ENCODE measurements at places on chromosomes 1 and 21. TPM values are rescaled to one million over a fixed set of nuclear protein-coding genes. Genes with fewer than 3 reads are reported as not detected.
A peak's percentile ranks its signal among the peaks of the same experiment; 100 is the strongest.

Gene GCSAML
- total RNA-seq = not detected

- no peak overlapping the region for H3K27ac ChIP-seq
- DNase-seq = no peak
- no peaks in the 10 kb centered on the region for H3K27me3 ChIP-seq
- H3K36me3 ChIP-seq = peaks cover 82% of the 10 kb centered on the region
- no peak overlapping the region for H3K4me3 ChIP-seq
- H3K4me1 ChIP-seq = peaks cover 16% of the 10 kb centered on the region
Observed at GRCh38 chr1:160216301-160216700, 11.1 kb downstream of the PEA15 start.

- peaks cover 29% of the 10 kb centered on the region for H3K4me1 ChIP-seq
- no peak overlapping the region for H3K27ac ChIP-seq
- DNase-seq = peak; percentile 61
- no peaks in the 10 kb centered on the region for H3K36me3 ChIP-seq
- no peak overlapping the region for H3K4me3 ChIP-seq
Observed at GRCh38 chr1:40951943-40952743, 27.4 kb upstream of the CTPS1 start.

GRCh38 chr1:207941665-207942064 lies 30.7 kb upstream of the CD34 start:
- H3K27ac ChIP-seq = no peak overlapping the region
- no peak overlapping the region for H3K4me3 ChIP-seq
- no peaks in the 10 kb centered on the region for H3K4me1 ChIP-seq
- H3K36me3 ChIP-seq = no peaks in the 10 kb centered on the region
- H3K27me3 ChIP-seq = no peaks in the 10 kb centered on the region
- DNase-seq = no peak

- no peaks in the 10 kb centered on the region for H3K27me3 ChIP-seq
- peaks cover 71% of the 10 kb centered on the region for H3K36me3 ChIP-seq
- no peak overlapping the region for H3K27ac ChIP-seq
- H3K4me1 ChIP-seq = no peaks in the 10 kb centered on the region
- H3K4me3 ChIP-seq = no peak overlapping the region
Observed at GRCh38 chr1:202944438-202944921, 13.6 kb downstream of the ADIPOR1 start.

- H3K4me1 ChIP-seq = no peaks in the 10 kb centered on the region
- H3K4me3 ChIP-seq = no peak overlapping the region
- no peaks in the 10 kb centered on the region for H3K27me3 ChIP-seq
- DNase-seq = no peak
- H3K36me3 ChIP-seq = no peaks in the 10 kb centered on the region
Observed at GRCh38 chr1:50038237-50038809, 14.6 kb upstream of the AGBL4 start.

GRCh38 chr1:174841747-174842146 lies 158.0 kb upstream of the CACYBP start:
- no peak overlapping the region for H3K4me3 ChIP-seq
- H3K4me1 ChIP-seq = no peaks in the 10 kb centered on the region
- DNase-seq = no peak
- no peaks in the 10 kb centered on the region for H3K36me3 ChIP-seq

Gene HPDL
- not detected for total RNA-seq

- no peaks in the 10 kb centered on the region for H3K36me3 ChIP-seq
- H3K4me1 ChIP-seq = no peaks in the 10 kb centered on the region
- H3K27ac ChIP-seq = no peak overlapping the region
- no peaks in the 10 kb centered on the region for H3K27me3 ChIP-seq
- no peak overlapping the region for H3K4me3 ChIP-seq
Observed at GRCh38 chr1:193514397-193514796, 328.0 kb upstream of the B3GALT2 start.

Gene NME7
- 29.5 TPM for total RNA-seq

DNA sequence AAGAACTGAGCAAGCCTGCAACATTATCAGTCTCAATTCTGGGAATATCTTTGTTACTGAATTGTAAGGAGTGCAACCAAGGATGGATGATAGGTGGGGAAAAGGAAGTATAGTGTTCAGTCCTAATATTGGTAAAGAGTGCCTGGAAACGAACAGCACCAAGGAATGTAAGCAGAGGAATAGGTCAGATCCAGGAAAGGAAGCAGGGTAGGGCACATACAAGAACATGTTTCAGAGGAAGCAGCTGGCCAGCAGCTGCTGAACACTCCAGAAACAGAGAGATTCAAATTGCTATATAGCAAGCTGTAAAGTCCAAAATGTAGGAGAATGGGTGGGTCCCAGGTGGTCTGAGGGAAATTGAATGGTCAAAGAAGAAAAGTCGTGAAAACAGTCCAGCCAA lies 37.9 kb downstream of the CRB1 start:
- no peak overlapping the region for H3K4me3 ChIP-seq
- H3K36me3 ChIP-seq = no peaks in the 10 kb centered on the region
- no peaks in the 10 kb centered on the region for H3K27me3 ChIP-seq

GRCh38 chr1:118504867-118505266 lies 319.8 kb upstream of the SPAG17 start:
- DNase-seq = no peak
- no peak overlapping the region for H3K27ac ChIP-seq
- no peaks in the 10 kb centered on the region for H3K4me1 ChIP-seq
- no peak overlapping the region for H3K4me3 ChIP-seq

Gene SPRR2E
- not detected for total RNA-seq

- H3K4me1 ChIP-seq = peaks cover 34% of the 10 kb centered on the region
- H3K27me3 ChIP-seq = no peaks in the 10 kb centered on the region
- no peaks in the 10 kb centered on the region for H3K36me3 ChIP-seq
Observed at GRCh38 chr1:39080269-39080826, 54.2 kb downstream of the NDUFS5 start.

- H3K27ac ChIP-seq = peak overlapping the region; percentile 98
- H3K27me3 ChIP-seq = no peaks in the 10 kb centered on the region
- DNase-seq = peak; percentile 55
- H3K4me1 ChIP-seq = peaks cover 54% of the 10 kb centered on the region
- no peaks in the 10 kb centered on the region for H3K36me3 ChIP-seq
- peak overlapping the region; percentile 84 for H3K4me3 ChIP-seq
Observed at GRCh38 chr1:214280386-214281020, 456 bp upstream of the SMYD2 start.

- DNase-seq = no peak
- no peaks in the 10 kb centered on the region for H3K4me1 ChIP-seq
- H3K36me3 ChIP-seq = no peaks in the 10 kb centered on the region
Observed at GRCh38 chr1:182634306-182635072, 30.3 kb upstream of the RGS16 start.

DNA sequence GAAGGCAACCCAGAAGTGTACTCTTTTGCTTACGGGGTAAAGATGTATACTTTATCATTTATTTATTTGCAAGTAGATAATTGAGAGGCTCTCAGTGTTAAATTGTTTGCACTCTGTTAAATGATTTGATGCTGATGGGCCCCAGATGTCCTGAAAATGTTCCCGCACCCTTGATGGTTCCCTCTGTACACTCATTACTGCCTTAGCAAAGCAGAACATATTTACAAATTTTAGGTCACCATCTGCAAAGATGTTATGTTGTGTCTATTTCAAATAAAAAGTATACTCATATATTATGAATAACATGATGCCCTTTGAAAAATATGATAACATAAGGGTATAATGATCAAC lies 240.5 kb upstream of the SNX7 start:
- no peak overlapping the region for H3K4me3 ChIP-seq
- no peaks in the 10 kb centered on the region for H3K36me3 ChIP-seq
- H3K27ac ChIP-seq = no peak overlapping the region
- H3K27me3 ChIP-seq = no peaks in the 10 kb centered on the region
- no peak for DNase-seq
- no peaks in the 10 kb centered on the region for H3K4me1 ChIP-seq

Gene KRTAP19-3
- not detected for total RNA-seq

DNA sequence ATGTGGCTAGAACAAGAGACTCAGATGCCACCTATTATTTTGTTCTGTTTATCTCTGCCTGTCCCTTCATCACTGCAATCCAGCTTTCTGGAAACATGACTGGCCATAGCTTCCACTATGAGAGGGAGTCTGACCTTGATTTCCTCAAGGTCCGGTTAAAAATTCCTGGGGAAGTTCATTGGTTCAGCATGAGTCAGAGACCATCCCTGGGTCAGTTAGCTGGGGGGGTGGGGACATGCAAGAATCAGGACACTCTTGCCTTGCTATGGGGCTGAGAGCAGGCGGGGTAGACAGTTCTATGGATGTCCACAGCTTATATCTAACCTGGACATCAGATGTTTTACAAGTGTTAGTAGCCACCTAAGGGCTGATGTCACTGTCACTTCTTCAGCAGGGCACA lies 81.1 kb downstream of the TENT5C start:
- H3K27ac ChIP-seq = no peak overlapping the region
- H3K27me3 ChIP-seq = no peaks in the 10 kb centered on the region
- H3K36me3 ChIP-seq = no peaks in the 10 kb centered on the region
- peak; percentile 58 for DNase-seq

DNA sequence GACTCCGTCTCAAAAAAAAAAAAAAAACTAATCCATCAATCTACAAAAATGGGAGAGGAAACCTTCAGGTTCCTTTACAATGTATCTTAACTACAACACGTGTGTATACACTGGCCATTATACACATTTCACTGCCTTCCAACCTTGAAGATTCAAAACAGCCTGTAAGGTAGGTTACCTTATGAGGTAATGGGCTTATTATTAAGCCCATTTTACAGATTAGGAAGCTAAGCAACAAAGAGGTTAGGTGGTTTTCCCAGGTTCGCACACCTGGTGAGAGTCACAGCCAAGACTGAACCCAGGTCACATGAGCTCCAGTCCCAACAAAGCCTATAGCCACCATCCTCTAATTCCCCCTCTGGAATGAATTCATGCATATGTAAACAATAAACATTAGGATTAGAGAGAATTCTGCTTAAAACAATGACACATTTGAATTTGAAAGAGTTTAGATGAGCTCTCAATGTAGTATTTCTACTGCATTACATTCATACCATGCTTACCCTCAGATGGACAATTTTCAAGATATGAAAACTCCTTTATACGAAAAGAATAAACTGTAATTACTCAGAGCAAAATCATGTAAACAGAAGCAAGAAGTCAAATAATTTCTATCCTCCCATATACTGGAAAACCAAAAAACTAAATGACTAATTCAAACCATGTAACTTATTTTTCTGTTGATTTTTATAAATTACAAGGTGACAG lies 54.8 kb downstream of the EIF4G3 start:
- H3K27me3 ChIP-seq = no peaks in the 10 kb centered on the region
- no peaks in the 10 kb centered on the region for H3K36me3 ChIP-seq
- no peak overlapping the region for H3K4me3 ChIP-seq

Gene ADAMTS4
- 0.73 TPM for total RNA-seq

Gene FCRL1
- not detected for total RNA-seq

Gene STXBP3
- 20.8 TPM for total RNA-seq

GRCh38 chr1:154972213-154972516 lies 1.6 kb upstream of the SHC1 start:
- no peak for DNase-seq
- peak overlapping the region; percentile 100 for H3K27ac ChIP-seq
- peak overlapping the region; percentile 30 for H3K4me3 ChIP-seq
- no peaks in the 10 kb centered on the region for H3K27me3 ChIP-seq
- H3K36me3 ChIP-seq = peaks cover 20% of the 10 kb centered on the region
- peaks cover 64% of the 10 kb centered on the region for H3K4me1 ChIP-seq

DNA sequence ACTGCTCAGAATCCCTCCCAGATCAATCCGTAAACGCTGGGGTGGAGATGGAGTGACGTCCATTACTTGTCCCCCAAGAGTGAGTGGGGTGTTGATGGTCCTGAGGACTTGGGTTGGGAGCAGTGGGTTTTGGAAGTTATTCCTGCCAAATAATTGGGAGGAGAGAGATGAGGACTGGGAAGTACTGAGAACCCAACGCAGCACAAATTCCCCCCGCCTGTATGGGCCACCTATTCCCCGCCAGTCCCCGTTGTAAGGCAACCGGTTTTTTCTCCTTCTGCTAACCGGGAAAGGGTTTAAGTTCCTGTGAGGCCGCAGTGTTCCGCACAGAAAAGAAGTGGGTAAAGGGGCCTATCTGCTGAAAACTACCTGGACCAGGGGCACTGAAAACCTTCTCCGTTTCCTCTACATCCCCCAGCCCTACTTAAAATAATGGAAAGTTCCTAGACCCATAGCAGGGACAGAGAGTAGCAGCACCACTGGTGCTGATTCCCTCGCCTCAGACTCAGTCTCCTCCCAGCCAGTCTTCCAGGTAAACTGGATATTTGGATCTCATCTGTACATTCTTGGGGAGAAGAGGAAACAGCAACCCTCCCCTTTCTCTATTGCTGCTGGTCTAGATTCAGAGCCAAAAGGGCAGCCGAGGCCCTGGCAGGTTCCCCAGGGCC lies 738 bp downstream of the LURAP1 start:
- no peak for DNase-seq
- no peaks in the 10 kb centered on the region for H3K36me3 ChIP-seq
- no peaks in the 10 kb centered on the region for H3K27me3 ChIP-seq
- peak overlapping the region; percentile 71 for H3K4me3 ChIP-seq

GRCh38 chr1:85894651-85895050 lies 186.4 kb upstream of the ZNHIT6 start:
- peak; percentile 25 for DNase-seq
- no peaks in the 10 kb centered on the region for H3K4me1 ChIP-seq
- no peaks in the 10 kb centered on the region for H3K36me3 ChIP-seq
- H3K27me3 ChIP-seq = no peaks in the 10 kb centered on the region
- no peak overlapping the region for H3K27ac ChIP-seq
- no peak overlapping the region for H3K4me3 ChIP-seq

Gene ADGRB2
- total RNA-seq = 0.09 TPM

GRCh38 chr1:201761178-201761577 lies 67.8 kb upstream of the IPO9 start:
- H3K27ac ChIP-seq = no peak overlapping the region
- peaks cover 20% of the 10 kb centered on the region for H3K27me3 ChIP-seq
- H3K36me3 ChIP-seq = no peaks in the 10 kb centered on the region
- no peak overlapping the region for H3K4me3 ChIP-seq
- DNase-seq = no peak

Gene MROH9
- total RNA-seq = not detected

- peaks cover 13% of the 10 kb centered on the region for H3K36me3 ChIP-seq
- H3K4me3 ChIP-seq = no peak overlapping the region
- DNase-seq = no peak
- H3K4me1 ChIP-seq = peaks cover 7% of the 10 kb centered on the region
- H3K27ac ChIP-seq = no peak overlapping the region
- H3K27me3 ChIP-seq = no peaks in the 10 kb centered on the region
Observed at GRCh38 chr1:160359559-160360226, 7.2 kb upstream of the NHLH1 start.

DNA sequence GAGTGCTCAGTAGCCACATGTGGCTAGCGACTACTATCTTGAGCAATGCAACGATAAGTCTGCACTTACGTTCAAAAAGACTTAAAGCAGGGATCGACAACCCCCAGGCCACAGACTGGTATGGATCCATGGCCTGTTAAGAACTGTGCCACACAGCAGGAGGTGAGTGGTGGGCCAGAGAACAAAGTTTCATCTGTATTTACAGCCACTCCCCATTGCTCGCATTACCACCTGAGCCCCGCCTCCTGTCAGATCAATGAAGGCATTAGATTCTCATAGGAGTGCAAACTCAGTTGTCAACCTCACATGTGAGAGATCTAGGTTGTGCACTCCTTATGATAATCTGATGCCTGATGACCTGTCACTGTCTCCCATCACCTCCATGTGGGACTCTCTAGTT lies 103.6 kb upstream of the ZRANB2 start:
- no peaks in the 10 kb centered on the region for H3K36me3 ChIP-seq
- H3K4me3 ChIP-seq = no peak overlapping the region
- DNase-seq = no peak
- H3K27ac ChIP-seq = no peak overlapping the region
